ENCODE measurements at places on chromosomes 1 and 21.

- DNase-seq = peak; percentile 26
These were observed 183.4 kb downstream of the ZNF281 start for GRCh38 chr1:200226268-200226968.

DNA sequence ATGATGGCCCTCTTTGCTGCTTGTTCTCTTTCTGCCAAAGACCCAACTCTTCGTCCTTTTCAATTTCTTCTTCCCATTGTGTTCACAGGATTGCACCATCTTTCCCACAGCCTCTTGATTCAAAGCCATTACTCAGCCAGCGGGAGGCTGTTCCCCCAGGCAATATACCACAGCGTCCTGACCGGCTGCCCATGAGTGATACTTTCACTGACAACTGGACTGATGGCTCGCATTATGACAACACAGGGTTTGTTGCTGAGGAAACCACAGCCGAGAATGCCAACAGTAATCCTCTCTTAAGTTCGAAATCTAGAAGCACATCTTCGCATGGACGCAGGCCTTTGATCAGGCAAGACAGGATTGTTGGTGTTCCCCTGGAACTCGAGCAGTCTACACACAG, 167.4 kb downstream of the LRRC40 start:
- no peak for DNase-seq

GRCh38 chr1:156379420-156380165, 10.6 kb downstream of the RHBG start:
- DNase-seq = no peak

- no peak for DNase-seq
These were observed 28.2 kb downstream of the PTGER3 start for GRCh38 chr1:71019233-71019969.

- DNase-seq = peak; percentile 74
These were observed 21.9 kb upstream of the PIK3CD start for GRCh38 chr1:9629445-9630201.

DNA sequence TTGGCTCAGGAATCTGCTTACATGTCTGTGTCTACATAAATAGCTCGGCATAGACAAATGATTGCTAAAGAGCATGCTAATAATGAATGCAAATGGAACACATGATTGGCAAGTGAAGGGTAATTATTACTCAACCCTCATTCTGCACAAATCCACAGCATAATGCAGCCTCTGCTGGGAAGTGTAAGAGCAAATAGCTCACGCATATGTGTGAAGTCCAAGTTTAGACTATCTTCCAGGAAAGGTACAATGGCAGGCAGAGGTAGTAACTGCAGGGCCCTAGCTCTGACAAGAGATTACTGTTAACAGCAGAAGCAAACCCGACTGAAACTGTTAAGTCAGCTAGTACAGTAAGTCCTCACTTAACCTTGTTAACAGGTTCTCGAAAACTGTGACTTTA, 7.0 kb upstream of the IL6R start:
- no peak for DNase-seq

DNA sequence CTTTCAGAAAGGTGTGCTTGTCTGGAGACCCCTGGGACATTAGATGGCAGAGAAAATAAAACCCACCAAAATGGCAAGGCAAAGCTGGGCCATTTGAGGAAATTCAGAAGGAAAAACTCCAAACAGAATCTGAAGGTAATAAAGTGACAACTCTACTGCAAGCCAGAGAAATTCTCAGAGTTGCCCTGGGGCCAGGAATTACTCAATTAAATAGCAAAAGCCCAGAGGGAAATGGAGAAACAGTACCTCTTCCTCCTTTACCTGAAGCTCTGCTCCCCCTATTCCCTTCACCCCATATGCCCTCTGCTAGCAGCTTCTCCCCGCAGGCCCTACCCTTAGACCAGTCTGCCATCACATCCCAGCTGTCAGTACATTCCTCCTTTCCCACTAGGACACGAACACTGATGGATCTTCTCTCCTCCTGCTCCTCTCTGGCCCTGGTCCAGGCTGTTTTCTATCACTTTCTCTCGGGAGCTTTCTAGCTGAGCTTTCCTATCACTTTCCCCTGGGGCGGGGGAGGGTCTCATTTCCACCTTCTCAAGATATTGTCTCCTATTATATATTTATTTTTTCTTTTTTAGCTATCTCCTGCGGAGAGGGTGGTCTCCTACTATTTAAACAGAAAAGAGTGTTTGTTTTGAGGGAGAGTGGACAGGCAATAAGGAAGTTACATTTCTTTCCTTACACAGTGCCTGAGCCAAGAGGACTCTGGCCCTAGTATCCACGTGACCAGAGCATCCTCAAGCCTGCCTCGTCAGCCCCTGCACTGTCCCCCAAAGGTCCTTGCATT, 47.7 kb upstream of the RBM15 start:
- no peak for DNase-seq

DNA sequence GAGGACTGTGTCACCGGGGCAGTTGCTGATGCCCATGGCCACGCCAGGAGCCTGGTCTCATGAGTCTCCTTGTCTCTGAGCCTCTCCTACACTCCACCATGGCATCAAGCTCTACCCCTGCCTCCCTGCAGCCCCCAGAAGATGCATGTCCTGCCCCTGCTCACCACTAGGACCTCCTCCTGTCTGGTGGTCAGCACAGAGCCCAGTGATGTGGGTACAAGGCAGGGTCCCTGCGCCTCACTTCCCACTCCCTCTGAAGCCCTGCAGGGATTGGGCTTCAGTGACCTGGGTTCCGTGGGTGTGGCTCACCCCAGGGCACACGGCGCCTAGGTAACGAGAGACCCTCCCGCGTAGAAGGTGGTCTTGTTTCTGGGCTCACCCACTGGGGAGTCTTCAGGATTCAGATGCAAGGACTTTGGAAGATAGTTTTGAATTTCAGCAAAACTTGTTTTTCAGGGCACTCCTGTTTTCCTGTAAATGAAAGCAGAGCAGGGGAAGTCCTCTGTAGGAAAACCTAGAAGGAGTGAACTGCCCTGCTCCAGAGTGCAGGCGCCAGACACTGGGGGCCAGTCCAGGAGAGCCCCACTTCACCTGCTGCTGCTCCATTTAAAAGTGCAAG, 2.8 kb downstream of the COL18A1 start:
- DNase-seq = no peak

- no peak for DNase-seq
These were observed 38.9 kb downstream of the PATJ start for GRCh38 chr1:61781151-61781550.

DNA sequence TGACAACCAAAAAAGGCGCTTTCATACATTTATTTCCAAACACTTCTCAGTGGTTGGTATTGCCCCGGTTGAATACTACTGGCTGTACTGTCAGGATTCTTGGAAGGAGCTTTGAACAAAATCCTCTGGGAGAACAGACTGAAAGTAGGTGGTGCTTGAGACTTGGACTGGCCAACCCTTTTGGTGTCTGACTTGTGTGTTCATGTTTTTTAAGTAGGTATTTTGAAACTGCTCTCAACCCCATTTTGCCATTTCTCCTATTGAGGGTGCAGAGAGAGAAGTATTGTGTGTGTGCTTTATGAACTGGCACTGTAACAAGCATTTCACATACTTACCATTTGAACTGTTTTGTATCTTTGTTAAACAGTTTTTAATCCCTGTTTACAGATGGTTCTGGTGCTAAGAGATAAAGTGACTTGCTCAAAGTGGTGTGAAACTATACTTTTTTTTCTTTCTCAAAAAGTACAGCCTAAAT, 21.2 kb downstream of the ARID1A start:
- no peak for DNase-seq

- no peak for DNase-seq
These were observed 128.8 kb downstream of the PBX1 start for GRCh38 chr1:164687777-164688176.

GRCh38 chr1:231934797-231935196, 308.2 kb downstream of the DISC1 start:
- DNase-seq = no peak

GRCh38 chr1:17587693-17588047, 48.2 kb downstream of the ARHGEF10L start:
- DNase-seq = no peak

DNA sequence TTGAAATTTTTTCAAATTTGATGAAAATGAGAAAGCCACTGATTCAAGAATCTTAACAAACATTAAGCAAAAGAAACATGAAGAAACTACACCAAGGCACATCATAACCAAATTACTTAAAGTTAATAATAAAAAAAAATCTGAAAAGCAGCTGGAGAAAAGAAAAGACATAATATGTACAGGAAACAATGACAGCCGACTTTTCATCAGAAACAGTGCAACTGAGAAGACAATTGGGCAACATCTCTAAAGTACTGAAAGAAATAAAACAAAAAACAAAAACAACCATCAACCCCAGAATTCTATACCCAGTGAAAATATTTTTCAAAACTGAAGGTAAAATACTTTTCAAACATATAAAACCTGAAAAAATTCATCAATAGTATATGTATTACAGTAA, 73.8 kb upstream of the DMRTA2 start:
- no peak for DNase-seq

GRCh38 chr1:192604979-192605620, 29.5 kb downstream of the RGS1 start:
- DNase-seq = no peak

- no peak for DNase-seq
These were observed 60.0 kb downstream of the TNFSF18 start for GRCh38 chr1:172990598-172991215.

GRCh38 chr1:177615251-177615650, 354.6 kb downstream of the SEC16B start:
- DNase-seq = no peak

- no peak for DNase-seq
These were observed 9.6 kb downstream of the TMEM9 start for GRCh38 chr1:201144701-201145100.

- DNase-seq = no peak
These were observed 34.4 kb upstream of the SLC30A1 start for GRCh38 chr1:211613108-211613947.

DNA sequence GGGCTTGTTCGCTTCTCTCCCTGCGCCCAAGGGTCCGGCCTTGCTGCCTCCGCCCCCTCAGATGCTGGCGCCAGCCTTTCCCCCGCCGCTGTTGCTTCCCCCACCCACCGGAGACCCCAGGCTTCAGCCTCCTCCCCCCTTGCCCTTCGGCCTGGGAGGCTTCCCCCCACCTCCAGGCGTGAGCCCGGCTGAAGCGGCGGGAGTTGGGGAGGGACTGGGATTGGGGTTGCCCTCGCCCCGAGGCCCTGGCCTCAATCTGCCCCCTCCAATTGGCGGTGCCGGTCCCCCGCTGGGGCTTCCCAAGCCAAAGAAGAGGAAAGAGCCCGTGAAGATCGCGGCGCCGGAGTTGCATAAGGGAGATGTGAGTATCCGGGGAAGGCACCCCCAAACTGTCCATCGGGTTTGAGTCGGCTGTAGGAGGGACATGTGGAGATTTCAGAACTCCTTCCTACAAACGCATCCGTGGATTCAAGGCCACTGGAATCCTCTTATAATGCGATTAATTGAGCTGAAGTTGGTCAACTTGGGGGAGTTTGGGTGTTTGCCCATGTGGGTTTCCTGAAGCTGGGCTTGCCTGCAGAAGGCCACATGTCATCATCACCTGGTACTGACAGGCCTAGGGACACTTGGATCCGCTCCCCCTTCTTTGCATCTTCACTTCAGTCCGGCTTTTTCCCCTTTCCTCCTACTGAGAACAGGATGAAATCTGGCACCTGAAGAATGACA, 707 bp downstream of the PRCC start:
- peak; percentile 55 for DNase-seq

- peak; percentile 21 for DNase-seq
These were observed 6.0 kb downstream of the PIK3CD start for GRCh38 chr1:9657521-9658032.

- no peak for DNase-seq
These were observed 25.0 kb upstream of the BCL9 start for GRCh38 chr1:147516157-147516917.

DNA sequence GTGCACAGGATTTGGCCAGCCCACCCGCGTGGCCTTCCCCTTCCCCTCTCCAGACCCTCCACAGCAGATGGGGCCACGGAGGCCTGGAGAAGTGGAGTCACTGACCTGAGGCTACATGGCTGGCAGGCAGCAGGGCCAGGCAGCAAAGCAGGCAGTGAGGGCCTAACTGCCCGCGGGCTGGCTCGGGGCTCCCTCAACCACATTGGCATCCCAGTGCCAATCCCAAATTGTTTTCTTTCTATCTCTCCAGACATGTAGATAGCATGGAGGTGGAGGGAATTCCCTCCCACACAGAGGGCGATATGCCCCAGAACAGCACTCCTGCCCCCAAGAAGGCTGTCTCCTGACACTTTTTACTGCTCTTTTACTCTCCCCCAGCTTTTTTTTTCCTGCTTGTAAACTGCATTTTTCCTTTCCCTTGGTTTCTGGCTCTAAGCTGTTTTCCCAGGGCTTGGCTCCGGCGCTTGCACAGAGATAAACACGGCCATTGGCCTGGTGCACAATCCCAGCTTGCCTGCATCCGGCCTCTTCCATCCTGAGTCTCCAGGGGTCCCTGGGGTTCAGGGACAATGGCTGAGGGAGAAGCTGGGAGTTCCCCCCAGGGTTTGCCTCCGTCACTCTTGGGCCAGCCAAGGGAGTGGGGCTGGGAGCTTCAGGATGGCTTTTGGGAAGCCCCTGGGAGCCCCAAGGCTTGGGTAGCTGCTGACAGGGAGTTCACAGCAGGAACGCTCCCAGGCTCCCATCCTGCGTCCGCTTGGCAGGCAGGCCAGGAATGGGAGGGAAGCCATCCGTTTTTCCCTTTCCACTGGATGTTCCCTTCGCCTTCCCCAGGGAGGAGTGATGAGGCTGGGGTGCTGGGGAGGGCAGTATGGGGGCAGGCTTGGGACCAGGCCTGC, 7.0 kb downstream of the EPHX1 start:
- no peak for DNase-seq

- DNase-seq = no peak
These were observed 213.7 kb downstream of the PBX1 start for GRCh38 chr1:164772635-164773034.

- DNase-seq = peak; percentile 3
These were observed 1317.0 kb downstream of the MRPL39 start for GRCh38 chr21:24290151-24290833.

GRCh38 chr21:14841511-14842472, 223.0 kb downstream of the NRIP1 start:
- DNase-seq = no peak

- DNase-seq = no peak
These were observed 45.7 kb upstream of the TSPAN2 start for GRCh38 chr1:115134850-115135480.

- DNase-seq = no peak
These were observed 21.8 kb downstream of the RSPH1 start for GRCh38 chr21:42474043-42474831.

GRCh38 chr1:212512816-212513559, 80.3 kb downstream of the NENF start:
- DNase-seq = no peak

DNA sequence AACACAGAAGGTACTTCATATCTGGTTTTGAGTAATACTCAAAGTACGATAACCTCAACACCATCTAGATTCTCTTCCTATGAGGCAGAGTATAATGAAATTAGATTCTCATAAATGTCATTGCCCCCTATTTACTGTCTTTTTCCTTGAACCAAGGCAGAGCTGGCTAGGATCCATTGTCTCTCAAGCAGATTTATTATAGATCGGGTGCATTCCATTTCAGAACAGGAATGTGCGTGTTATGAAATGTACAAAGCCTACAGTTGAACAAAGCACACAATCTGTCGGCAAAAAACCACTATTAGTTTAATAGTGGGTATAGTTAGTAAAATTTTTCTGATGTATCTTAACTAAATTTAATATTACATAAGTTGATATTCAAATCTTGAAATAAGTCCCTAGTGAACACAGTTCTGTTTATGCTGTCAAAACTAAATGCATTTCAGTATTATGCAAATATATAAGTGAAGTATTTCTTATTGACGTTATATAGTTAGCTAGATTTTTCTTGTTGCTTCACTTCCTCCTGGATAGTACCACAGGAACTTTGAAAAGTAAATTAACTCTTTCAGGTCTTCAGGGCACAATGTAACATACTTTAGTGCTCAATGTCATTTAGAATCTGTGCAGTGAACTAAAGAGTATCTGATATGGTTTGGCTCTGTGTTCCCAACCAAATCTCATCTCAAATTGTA, 92.1 kb downstream of the DDAH1 start:
- DNase-seq = no peak

Measured in activated naive CD4-positive, alpha-beta T cell treated with Interleukin-2 at 50 U/mL for 16 hours (primary cell).